Activated CD4-positive, alpha-beta memory T cell treated with anti-CD3 and anti-CD28 coated beads for 36 hours (primary cell): ENCODE measurements at places on chromosomes 5 and 9. TPM values are rescaled to one million over a fixed set of nuclear protein-coding genes. Genes with fewer than 3 reads are reported as not detected.

- H3K4me3 ChIP-seq = no peak overlapping the region
- H3K4me1 ChIP-seq = peaks cover 90% of the 10 kb centered on the region
- H3K36me3 ChIP-seq = peaks cover 23% of the 10 kb centered on the region
- no peak for DNase-seq
Observed at GRCh38 chr9:89442981-89443814, 54.7 kb downstream of the SEMA4D start.

DNA sequence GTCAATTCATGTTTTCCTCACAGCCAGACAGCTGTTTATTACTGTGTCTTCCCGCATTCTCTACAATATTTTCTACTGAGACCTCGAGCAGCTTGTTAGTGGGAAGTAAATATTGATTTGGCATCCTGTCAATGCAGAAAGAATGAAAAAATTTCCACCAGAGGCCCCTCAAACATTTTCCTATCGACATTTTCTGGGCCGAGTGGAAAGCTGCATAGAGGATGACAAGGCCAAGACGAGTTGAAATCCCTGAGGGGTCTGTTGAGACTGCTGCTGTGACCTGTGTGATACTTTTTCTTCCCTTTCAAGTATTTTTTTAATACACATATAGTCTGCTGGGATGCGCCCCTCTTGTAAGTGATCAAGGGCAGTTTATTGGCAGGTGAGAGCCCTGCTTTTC, 91.4 kb upstream of the SH3GL2 start:
- H3K4me1 ChIP-seq = no peaks in the 10 kb centered on the region
- DNase-seq = no peak
- no peak overlapping the region for H3K27ac ChIP-seq
- no peaks in the 10 kb centered on the region for H3K27me3 ChIP-seq
- no peak overlapping the region for H3K4me3 ChIP-seq

DNA sequence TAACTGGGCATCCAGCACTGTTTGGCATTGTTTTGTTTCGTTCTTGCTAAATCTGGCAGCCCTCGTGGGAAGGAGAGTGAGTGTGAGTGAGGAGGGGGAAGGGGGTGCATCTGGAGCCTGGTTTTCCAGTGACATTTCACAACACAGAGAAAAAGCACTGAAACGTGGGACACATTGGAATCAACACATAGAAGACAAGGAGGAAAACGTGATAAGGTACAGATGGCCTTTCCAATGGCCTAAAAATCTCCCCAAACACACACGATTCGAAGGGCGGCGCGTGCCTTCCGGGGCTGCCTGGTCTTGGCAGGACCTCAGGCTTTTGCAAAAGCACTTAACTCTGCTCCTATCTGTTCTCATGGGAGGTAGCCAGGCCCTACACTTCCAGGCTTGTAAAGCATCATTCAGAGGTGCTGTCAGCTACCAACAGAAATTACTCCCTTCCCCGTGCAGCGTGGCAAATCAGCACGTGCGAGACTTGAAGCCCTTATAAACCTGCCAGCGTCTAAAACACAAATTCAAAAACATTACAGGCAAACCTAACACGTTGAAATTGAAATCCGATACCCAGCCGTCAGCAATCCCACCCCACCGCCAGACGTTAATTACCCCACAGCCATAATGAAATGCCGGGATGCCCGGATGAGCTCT, 129.4 kb downstream of the OLFM1 start:
- H3K27me3 ChIP-seq = peaks cover 7% of the 10 kb centered on the region
- H3K27ac ChIP-seq = no peak overlapping the region
- H3K4me1 ChIP-seq = no peaks in the 10 kb centered on the region
- H3K4me3 ChIP-seq = no peak overlapping the region

GRCh38 chr9:105901514-105902109, 207.3 kb downstream of the TMEM38B start:
- no peak overlapping the region for H3K4me3 ChIP-seq
- peaks cover 3% of the 10 kb centered on the region for H3K27me3 ChIP-seq
- DNase-seq = no peak
- H3K36me3 ChIP-seq = no peaks in the 10 kb centered on the region
- no peaks in the 10 kb centered on the region for H3K4me1 ChIP-seq

DNA sequence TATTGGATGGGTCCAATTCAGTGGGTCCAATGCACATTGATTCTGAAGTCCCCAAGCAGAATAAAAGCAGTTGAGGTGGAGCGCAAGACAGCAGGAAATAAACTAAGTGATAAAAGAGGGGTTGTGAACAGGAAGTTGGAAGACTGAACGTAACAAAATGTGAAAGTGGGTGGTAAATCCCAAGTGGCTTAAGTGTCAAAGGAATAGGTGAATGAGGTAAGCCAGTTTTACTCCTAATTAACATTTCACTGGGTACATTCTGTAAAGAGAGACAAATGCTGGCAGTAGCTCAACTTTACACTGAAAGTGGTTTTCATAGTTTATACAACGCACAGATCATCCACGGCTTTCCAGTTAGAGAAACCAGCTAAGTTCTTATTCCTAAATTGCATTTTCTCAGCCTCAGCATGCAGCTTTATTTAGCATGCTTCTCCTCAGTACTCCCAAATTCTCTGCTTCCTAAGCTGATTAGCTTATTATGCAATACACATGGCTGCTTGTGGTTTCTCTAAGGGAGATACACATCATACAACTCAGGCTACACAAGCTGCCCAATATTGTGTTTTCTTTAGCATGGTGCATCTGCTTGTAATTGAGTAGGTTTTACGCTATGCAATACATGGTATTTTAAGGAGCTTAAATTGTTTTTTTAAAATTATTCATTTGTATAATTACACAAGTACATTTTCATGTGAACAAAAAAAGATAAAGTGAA, 34.2 kb upstream of the HSD17B4 start:
- no peak for DNase-seq
- peaks cover 10% of the 10 kb centered on the region for H3K4me1 ChIP-seq
- H3K27me3 ChIP-seq = peaks cover 2% of the 10 kb centered on the region
- no peak overlapping the region for H3K4me3 ChIP-seq
- H3K27ac ChIP-seq = no peak overlapping the region
- H3K36me3 ChIP-seq = no peaks in the 10 kb centered on the region

GRCh38 chr9:89427621-89428221, 70.2 kb downstream of the SEMA4D start:
- DNase-seq = peak; percentile 92
- no peaks in the 10 kb centered on the region for H3K27me3 ChIP-seq
- H3K27ac ChIP-seq = peak overlapping the region; percentile 100
- H3K4me3 ChIP-seq = peak overlapping the region; percentile 44
- peaks cover 97% of the 10 kb centered on the region for H3K4me1 ChIP-seq
- H3K36me3 ChIP-seq = peaks cover 16% of the 10 kb centered on the region

DNA sequence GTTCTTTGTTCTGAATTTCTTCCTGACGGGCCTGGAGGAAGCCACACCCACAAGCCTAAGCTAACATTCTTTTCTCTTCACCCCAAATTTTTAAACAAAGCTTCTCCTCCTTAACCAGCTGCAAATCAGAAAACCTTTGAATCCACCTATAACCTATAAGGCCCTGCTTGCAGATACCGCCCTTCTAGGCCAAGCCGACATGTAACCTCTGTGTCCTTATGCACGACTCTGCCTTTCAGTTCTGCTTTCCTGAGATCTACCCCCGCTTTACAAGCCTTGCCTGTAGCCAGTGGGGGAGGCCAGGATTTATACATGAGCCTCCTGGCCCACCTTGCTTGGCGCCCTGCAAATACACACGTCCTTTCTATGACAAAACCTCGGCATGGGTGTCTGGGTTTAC, 19.3 kb downstream of the BRD9 start:
- DNase-seq = no peak
- no peaks in the 10 kb centered on the region for H3K27me3 ChIP-seq
- no peaks in the 10 kb centered on the region for H3K4me1 ChIP-seq
- no peak overlapping the region for H3K4me3 ChIP-seq
- H3K27ac ChIP-seq = no peak overlapping the region
- peaks cover 59% of the 10 kb centered on the region for H3K36me3 ChIP-seq

GRCh38 chr9:32968101-32969011, 33.1 kb downstream of the APTX start:
- no peak overlapping the region for H3K27ac ChIP-seq
- H3K4me3 ChIP-seq = no peak overlapping the region
- DNase-seq = peak; percentile 63
- peaks cover 2% of the 10 kb centered on the region for H3K36me3 ChIP-seq

- DNase-seq = no peak
- no peak overlapping the region for H3K4me3 ChIP-seq
Observed at GRCh38 chr9:126036881-126037291, 289.7 kb downstream of the PBX3 start.

DNA sequence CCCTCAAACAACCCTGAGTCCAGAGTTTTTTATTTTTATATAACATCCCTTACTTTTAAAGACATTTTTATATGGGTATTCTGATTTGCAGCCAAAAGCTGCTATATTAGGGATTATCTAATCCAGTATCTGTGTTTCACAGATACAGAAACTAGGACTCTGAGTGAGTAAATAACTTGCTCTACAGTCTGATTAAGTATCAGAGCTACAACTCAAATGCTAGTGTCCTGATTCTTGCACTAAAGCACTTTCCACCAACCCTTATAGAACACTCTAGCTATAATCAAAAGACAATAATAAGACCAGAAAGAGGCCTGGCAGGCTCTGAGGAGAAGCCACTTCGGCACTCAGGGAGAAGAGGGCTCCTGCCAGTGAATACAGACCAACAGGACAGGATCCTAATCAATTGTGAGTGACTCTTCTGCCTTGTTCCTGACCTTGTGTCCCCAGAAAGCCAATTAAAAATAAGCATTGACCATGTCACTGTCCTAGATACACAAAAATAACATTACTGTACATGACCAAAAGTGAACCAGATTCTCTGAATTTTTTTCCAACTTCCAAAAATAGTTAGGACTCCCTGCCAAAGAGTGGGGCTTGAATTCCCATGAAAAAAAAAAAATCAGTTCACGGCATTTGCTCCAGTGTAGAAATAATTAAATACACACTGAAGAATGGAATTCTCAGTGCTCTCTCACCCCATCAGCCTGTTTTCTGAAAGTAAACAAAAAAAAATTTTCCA, 63.6 kb upstream of the MAP3K1 start:
- peaks cover 2% of the 10 kb centered on the region for H3K36me3 ChIP-seq
- no peak overlapping the region for H3K27ac ChIP-seq
- no peak for DNase-seq
- H3K4me3 ChIP-seq = no peak overlapping the region
- no peaks in the 10 kb centered on the region for H3K4me1 ChIP-seq

GRCh38 chr9:33426843-33427293, 20.5 kb downstream of the AQP3 start:
- no peaks in the 10 kb centered on the region for H3K27me3 ChIP-seq
- H3K27ac ChIP-seq = no peak overlapping the region
- peak; percentile 51 for DNase-seq
- H3K4me1 ChIP-seq = peaks cover 10% of the 10 kb centered on the region
- H3K4me3 ChIP-seq = no peak overlapping the region

DNA sequence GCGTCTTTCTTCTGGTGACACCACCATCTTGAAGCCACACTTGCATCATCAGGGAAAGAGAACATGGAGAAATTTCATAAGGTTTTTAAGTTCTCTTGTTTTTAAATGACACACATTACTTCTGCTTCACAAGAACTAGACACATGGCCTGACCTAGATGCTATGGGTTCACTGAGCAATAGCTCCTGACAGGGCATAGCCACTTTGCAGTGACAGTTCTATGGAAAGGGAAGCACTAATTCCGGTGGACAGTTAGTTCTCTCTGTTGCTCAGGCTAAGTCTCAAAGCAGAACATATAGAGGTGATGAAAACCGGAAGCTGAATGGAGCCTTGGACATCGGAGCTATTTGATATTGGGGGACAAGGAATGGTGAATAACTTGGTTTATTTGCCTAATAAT, 940.1 kb upstream of the WWC1 start:
- no peaks in the 10 kb centered on the region for H3K36me3 ChIP-seq
- DNase-seq = no peak
- no peak overlapping the region for H3K4me3 ChIP-seq
- no peaks in the 10 kb centered on the region for H3K4me1 ChIP-seq
- H3K27me3 ChIP-seq = no peaks in the 10 kb centered on the region

DNA sequence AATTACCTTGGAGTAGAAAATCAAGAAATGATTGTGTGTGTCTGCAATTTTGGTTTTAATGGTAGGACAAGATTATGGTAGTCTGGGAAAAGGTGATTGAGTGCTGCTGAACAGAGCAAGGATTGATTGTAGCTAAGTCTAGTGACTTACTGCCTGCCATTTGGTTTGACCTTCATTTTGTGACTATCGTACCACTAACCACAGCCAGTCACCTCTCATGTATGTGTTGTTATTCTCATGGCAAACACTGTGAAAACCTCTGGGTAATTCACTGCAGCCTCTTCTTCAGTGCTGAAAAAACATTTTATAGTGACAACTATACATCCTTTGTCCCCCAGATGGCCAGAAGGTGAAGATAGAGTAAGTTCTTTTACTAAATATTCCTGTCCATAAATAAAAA, 37.5 kb downstream of the CTNNA1 start:
- no peak overlapping the region for H3K27ac ChIP-seq
- DNase-seq = no peak
- H3K4me3 ChIP-seq = no peak overlapping the region
- H3K4me1 ChIP-seq = peaks cover 13% of the 10 kb centered on the region
- H3K36me3 ChIP-seq = peaks cover 1% of the 10 kb centered on the region
- H3K27me3 ChIP-seq = peaks cover 15% of the 10 kb centered on the region

GRCh38 chr9:26756881-26757280, 135.7 kb downstream of the CAAP1 start:
- H3K27ac ChIP-seq = no peak overlapping the region
- no peaks in the 10 kb centered on the region for H3K36me3 ChIP-seq
- no peak overlapping the region for H3K4me3 ChIP-seq
- H3K27me3 ChIP-seq = peaks cover 3% of the 10 kb centered on the region
- DNase-seq = no peak

- no peak overlapping the region for H3K4me3 ChIP-seq
- H3K4me1 ChIP-seq = no peaks in the 10 kb centered on the region
- H3K27ac ChIP-seq = no peak overlapping the region
- DNase-seq = no peak
- H3K36me3 ChIP-seq = no peaks in the 10 kb centered on the region
- peaks cover 7% of the 10 kb centered on the region for H3K27me3 ChIP-seq
Observed at GRCh38 chr9:69945671-69946141, 97.9 kb upstream of the MAMDC2 start.

DNA sequence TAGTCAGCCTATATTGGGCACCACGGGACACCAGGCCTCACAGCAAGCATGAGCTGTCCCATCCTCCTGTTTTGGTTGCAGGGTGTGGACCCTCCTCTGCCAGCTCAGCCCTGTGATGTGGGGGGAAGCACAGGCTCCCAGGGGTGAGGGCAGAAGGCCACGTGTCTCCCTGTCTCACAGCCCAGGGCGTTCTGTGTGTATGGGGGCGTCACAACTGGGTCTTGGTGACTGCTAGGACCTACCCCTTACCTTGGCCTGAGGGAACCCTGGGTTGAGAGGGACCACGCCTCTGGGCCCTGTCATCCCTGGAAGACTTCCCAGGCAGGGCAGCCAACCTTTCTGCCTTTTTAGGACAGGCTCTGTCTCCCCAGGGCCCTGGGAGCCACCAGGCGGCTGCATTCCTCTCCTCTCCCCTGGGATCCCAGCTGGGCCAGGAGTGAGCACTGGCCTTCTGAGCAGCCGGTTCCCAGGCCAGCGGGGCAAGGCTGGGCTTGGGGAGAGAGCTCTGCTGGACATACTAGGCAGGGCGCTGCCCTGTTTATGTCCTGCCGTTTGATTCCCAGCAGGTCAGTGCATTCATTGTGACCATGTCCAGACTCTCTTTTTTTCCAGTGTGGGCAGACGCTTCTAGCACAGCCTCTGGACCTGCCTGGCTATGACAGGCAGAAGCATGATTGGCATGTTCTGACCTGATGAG, 97.4 kb downstream of the DAB2IP start:
- peaks cover 5% of the 10 kb centered on the region for H3K4me1 ChIP-seq
- H3K27me3 ChIP-seq = no peaks in the 10 kb centered on the region
- no peak overlapping the region for H3K27ac ChIP-seq
- H3K4me3 ChIP-seq = no peak overlapping the region

The IQGAP2 gene
- 92.7 TPM for total RNA-seq

The SLC27A6 gene
- not detected for total RNA-seq

The OR4F3 gene
- not detected for total RNA-seq

The MARCOL gene
- not detected for total RNA-seq

The CHMP5 gene
- 119 TPM for total RNA-seq

The LCN9 gene
- total RNA-seq = not detected

The FAM78A gene
- total RNA-seq = 36.2 TPM

The KIF4B gene
- total RNA-seq = 0.05 TPM

The SURF6 gene
- total RNA-seq = 18.2 TPM
